Cardiac fibroblast (primary cell): ENCODE measurements at places on chromosomes 5 and 9.
A peak's percentile ranks its signal among the peaks of the same experiment; 100 is the strongest.

- DNase-seq = no peak
Measured at GRCh38 chr5:588406-588995, 23.6 kb upstream of the CEP72 start.

DNA sequence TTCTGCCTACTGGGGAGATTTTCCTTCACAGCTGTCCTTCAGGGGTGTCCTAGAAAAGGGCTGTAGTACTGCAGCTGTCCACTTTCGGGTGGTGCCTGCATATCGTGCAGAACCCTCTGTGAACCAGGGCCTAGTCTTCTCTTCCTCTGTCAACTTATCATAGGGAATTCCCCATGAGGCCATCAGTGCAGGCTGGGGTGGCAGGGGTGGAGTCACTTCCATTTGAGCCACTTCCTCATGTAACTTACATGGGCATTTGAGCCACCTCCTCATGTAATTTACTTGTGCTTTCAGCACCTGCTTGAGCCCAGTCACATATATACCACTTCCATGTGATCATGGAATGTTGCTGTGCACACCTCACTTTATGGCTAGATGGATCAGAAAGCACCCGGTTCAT lies 742.0 kb upstream of the RGMB start:
- no peak for DNase-seq

DNA sequence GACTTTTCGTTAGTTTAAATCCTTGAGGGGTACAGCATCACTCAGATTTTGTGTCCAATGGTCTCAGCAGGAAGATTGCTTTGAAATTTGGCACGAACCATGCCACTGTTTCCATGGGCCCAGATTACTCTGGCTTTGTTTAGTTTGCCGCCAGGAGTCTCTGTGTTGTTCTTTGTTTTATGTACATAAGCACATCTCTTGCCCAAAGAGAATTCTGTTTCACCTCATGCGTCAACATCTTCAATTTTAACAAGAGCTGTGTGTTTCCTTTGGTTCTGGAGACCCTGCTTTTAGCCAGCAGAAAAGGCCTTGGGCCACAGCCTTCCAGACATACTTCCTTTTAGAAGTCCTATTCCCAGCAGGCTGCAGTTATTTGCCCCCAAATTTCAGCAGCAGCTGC lies 62.4 kb downstream of the TNPO1 start:
- DNase-seq = no peak

DNA sequence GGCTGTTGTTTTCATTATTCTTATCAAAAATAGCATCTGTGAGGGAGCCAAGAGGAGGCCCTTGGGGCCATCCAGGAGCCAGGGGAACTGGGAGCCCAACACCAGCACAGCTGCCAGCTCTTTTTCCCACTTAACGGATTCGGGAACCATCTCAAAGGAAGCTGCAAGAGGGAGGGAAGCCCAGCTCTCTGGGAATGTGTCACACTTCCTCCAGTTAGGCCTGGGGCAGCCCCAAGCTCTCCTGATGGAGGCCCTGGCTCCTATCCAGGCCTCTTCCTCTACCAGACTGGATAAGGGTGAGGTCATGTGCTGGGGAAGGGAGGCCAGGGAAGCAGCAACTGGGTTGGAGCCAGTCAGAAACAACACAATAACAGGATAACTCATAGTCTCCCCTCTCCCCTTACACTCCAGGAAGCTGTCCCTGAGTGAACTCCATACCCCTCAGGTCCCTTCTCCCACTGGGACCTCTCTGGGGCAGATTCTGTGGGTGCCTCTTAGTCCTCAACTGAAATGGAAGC lies 12.7 kb downstream of the CSF2 start:
- peak; percentile 98 for DNase-seq

- no peak for DNase-seq
Measured at GRCh38 chr5:149811453-149811852, 81.3 kb downstream of the PPARGC1B start.

- DNase-seq = no peak
Measured at GRCh38 chr9:130501639-130502038, 56.9 kb downstream of the ASS1 start.

DNA sequence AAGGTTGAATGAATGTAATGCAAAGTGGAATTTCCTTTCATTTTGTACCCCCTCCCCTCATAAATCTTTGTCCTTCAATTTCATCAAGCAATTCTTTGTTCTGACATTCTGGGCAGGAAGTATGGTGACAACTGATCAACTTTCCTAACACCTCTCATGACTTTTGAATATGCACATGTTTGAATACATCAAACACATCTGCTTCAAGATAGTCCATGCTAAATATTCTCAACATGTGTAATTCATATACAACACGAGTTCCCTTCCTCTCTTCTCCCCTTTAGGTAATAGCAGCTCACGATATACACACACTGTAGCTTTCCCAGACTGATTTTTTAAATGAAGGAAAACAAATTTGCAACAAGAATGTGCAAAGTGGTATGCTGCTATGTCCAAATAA lies 103.6 kb upstream of the EFNA5 start:
- no peak for DNase-seq

GRCh38 chr5:82812575-82812974 lies 264.6 kb downstream of the TMEM167A start:
- DNase-seq = peak; percentile 74

DNA sequence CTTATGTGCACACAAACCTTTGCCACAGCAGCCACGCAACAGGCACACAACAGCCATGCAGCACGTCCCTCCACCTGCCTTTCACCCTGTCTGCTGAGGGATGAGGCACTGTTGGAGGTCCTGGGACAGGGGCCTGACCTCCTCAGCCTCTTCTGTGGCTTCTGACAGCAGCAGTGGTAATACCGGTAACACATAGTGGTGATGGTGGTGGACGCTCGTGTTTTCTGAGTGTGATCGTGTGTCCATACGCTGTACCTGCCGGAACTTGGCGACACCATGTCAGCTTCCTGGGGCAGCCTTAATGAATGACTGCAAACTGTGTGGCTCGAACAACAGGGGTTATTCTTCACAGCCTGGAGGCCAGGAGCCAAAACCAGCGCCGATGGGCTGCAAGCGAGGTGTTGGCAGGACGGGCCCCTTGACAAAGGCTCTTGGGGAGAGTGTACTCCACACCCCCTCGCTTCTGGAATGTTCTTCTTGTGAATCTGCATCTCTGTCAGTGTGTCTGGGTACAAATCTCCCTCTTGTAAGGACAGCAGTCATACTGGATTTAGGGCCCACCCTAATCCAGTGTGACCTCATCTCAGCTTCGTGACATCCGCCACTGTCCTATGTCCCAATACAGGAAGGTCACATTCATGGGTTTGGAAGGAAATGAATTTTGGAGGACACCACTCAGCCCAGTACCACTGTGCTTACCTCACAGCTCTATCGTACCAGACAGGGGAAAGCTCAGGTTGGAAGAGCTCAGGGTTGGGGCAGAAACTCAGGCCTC lies 55.3 kb upstream of the EXOC3 start:
- no peak for DNase-seq

DNA sequence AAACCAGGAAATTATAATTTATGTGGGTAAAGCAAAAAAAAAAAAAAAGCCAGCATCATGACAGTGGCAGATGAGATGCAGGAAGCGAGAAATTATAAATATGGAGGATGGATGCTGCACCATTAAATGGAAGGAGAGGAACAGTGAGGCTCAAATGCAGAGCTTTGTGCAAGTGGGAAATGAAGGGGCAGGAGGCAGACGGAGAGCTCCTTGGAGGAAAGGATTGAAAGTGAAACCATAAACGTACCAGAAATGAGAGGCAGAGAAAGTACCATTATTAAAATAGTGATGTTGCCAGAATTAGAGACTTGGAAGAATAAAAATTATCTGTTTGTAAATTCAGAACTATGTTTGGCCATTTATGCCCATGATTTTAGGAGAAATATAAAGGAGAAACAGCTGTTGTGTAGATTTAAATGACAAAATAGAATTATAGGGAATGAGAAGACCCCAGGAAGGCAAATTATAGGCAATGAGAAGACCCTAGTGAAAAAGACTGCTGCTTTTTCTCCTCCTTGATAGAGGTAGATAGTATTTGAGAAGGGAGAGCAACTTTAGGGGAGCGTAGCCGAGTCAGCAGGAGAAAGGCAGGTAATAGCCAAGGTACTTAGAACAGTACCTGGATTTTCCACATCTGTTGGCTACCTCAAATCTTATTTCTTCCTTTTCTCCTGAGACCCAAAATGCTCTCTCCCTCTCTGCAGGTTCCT lies 341.0 kb upstream of the CD180 start:
- DNase-seq = peak; percentile 27

GRCh38 chr5:142441616-142442015 lies 116.8 kb upstream of the SPRY4 start:
- DNase-seq = peak; percentile 63

DNA sequence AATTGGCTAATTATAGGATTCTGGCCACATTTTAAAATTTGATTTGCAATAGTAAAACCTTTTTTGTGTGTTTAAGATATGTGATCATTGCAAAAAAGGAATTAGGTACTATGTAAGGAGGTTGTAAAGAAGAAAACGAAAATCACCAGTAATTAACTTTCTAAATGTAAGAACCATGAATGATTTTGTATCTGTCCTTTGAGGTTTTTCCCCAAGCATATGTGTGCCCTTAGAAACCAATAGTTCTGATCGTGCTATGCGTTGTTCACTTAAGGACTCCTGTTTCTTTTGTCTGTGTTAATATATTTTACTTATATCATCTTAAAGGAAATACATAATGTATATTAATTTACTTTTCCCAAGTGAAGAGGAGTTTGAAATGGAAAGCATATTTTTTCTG lies 410.2 kb downstream of the PSAT1 start:
- DNase-seq = no peak

- DNase-seq = peak; percentile 77
Measured at GRCh38 chr5:149450199-149450598, 71.1 kb upstream of the IL17B start.

DNA sequence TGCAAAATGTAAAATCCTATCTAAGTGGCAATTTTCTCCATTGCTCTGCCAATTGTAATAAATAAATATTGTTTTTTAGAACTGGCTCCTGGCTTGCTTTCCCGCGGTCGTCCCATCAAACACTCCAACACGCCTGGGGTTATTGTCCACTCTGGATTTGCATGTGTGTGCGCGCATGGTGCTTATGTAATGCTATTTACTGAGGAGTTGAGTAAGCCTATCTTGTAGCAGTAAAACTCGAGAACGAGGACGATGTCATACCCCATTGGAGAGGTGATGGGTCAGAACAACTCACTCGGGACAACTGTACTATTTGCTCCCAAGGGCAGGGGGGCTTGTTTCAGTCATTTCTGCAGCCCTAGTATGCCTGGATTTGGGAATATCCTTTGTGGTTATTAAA lies 220.9 kb downstream of the PAX5 start:
- DNase-seq = no peak

DNA sequence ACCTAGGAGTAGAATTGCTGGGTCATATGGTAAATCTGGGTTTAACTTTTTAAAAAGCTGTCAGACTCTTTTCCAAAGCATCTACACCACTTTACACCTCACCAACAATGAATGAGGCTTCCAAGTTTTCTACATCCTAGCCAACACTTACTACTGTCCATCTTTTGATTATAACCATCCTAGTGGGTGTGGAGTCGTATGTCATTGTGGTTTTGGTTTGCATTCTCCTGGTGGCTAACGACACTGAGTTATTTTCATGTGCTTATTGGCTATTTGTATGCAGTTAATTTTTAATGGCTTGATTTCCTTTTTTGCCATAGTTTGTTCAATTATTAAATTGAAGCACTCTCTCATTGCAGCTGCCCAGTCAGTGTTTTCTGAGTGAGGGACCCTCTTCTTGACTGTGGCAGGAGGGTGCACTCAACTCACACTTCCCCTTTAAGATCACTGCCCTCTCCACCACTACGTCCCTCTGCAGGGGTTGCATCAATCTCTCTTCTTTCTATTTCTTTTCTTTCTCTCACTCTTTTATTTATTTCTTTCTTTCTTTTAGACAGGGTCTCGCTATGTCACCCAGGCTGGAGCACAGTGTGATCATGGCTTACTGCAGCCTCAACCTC lies 182.3 kb downstream of the C9orf152 start:
- no peak for DNase-seq

DNA sequence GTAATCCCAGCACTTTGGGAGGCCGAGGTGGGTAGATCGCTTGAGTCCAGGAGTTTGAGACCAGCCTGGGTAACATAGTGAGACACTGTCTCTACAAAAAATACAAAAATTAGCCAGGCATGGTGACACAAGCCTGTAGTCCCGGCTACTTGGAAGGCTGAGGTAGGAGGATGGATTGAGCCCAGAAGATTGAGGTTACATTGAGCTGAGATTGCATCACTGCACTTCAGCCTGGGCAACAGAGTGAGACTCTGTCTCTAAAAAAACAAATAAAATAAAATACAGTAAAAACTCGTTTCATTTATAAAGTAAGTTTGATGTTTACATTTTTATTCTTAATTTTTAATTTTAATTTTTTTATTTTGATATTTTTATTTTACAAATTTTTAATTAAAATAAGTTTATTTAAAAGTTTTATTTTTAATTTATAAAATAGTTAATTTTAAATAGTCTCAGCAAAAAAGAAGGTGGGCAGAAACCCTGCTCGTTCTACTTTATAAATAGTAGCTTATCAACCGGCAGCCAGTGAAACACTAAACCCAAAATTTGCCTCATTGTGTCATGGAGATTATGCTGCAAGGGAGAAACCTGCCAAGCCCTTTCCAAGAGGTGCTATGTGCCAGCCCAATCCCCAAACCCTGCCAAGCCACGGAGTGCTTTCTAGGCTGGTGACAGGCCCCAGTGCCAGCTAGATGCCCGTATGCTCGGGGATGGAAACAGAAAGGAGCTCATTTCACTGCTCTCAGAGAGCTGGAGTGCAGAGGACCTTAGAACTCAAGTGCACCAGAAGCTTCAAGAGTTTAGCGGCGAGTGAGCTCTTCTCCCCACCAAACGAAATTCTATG lies 38.9 kb downstream of the SERINC5 start:
- DNase-seq = peak; percentile 16

GRCh38 chr5:177496070-177496726 lies 1.2 kb downstream of the PDLIM7 start:
- DNase-seq = peak; percentile 65

GRCh38 chr9:128049843-128050242 lies 17.3 kb downstream of the NAIF1 start:
- no peak for DNase-seq

- DNase-seq = no peak
Measured at GRCh38 chr5:29867155-29867554, 1326.3 kb upstream of the CDH6 start.

GRCh38 chr9:21324047-21324446 lies 11.2 kb downstream of the KLHL9 start:
- peak; percentile 7 for DNase-seq

DNA sequence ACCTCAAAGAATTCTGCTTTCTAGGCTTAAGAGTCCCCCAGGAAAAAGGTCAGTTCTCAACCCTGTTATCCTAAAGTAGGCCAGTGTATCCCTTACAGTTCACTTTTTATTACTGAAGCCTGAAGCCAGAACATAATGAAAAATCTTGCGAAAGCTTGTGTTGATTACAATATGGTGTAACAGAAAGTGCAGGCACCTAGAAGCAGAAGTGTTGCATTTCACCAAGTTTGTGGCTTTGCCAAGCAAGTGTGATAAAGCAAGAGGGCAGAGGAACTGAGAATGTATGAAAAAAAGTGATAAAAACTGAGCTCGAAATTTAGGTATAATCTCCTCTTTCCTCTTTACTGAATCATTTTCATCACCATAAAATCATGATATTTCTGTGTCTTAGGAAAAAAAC lies 26.2 kb downstream of the AGTPBP1 start:
- DNase-seq = no peak

GRCh38 chr5:135489466-135490244 lies 37.5 kb upstream of the TIFAB start:
- DNase-seq = peak; percentile 9
